Left kidney (tissue), 8 donors: ENCODE measurements at places on chromosomes 7 and 10.
A peak's percentile ranks its signal among the peaks of the same experiment; 100 is the strongest.

DNA sequence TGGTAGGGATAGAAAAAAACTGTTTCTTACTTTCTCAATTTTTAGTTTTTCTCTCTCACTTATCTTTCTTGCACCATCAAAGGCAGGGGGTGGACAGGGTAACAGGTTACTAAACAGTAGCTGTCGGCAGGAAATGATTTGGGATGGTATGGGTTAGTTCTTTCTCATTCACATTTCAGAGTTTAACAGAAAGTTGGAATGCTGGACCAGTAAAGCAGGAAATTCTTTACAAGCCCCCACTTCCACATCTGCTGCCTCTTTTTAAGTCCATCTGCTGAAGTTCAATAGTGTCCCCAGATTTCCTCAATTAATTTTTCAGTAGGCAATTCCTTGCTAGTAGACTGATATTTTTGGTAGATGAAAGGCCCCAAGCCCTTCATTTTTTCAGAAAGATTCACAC is 23.3 kb downstream of the TWIST1 start:
- no peak for DNase-seq

DNA sequence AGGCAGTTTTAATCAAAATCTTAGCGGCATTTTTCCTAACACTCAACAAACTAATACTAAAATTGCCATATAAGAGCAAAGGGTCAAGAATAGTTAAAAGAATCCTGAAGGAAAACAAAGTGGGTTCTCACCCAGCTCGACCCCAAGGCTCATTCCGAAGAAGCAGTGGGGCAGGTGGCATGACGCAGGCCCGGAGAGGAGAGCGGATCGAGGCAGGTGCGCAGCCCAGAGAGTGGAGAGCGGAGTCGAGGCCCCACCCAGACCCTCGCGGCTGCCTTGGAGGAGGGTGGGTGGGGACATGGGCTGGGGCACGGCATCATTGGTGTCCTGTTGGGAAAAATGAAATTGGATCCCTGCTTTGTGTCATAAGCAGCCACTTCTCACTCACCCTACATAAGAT is 109.8 kb downstream of the INPP5A start:
- DNase-seq = no peak

- DNase-seq = no peak
These were observed 1.7 kb downstream of the LRRN3 start for GRCh38 chr7:111092406-111093236.

- peak; percentile 3 for DNase-seq
These were observed 1182.0 kb downstream of the CNTNAP2 start for GRCh38 chr7:147298611-147299043.

DNA sequence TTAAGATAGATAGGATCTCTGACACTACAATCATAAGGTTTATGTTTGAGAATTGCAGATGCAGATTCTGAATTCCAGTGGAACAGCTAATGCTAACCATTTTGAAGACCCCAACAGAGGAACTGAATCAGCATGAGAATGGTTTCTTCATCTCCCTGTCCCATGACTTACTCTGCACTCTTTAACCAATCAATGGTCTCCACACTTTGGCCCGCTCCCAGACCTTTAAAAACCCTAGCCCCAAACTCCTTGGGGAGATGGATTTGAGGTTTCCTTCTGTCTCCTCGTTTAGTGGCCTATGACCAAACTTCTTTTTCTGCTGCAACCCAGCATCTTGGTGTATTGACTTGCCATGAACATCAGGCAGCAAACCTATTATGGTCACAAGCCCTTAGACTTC is 804.9 kb downstream of the LRMDA start:
- no peak for DNase-seq

DNA sequence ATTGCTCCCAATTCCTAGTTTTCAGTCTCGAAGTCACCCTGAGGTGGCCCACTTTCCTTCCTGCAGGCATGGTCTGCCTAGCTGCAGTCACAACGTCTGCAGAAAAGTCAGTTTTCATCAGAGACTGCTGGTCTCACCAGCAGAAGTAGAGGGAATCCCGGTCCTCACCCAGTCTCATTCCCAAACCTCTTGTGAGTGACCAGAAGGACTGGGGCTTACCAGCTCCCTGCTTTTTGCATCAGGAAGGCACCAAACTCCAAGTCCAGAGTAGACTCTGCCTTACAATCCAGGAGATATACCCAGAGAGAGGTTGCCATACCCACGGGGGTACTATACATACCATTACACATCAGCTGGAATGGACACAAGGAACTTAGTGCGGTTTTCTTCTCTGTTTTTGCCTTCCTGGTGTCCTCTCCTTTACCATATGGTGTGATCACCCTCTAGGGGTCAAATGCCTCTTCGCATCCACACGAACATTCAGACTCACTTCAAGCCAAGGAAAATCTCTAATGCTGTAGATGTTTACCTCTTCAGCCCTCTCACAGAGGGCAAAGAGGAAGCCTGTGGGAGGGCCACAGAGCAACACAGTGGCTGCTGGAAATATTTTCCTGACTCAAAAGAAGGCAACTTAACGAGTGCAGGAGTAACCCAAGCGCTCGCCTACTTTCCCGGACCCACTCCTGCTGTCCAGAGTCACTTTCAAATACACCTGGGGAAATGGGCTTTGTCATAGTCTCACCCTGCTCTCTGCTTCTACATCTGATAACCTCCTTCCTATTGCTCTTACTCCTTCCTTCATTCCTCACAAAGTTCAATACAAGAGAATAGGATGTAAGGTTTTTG is 220.9 kb downstream of the C7orf25 start:
- DNase-seq = peak; percentile 49

DNA sequence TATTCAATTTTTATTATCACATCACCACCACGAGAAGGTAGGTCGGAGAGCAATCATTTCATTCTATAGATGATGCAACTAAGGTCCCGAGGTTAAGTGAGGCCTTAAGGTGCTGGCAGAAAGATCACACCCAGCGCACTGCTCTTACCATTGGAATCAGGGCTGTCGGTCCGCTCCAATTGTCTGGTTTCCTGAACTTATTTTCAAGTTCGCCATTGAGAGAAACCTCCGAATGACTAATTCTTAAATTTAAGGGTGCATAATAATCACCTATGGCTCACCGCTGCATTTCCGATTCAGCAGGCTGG is 625 bp upstream of the GSTO2 start:
- DNase-seq = no peak

DNA sequence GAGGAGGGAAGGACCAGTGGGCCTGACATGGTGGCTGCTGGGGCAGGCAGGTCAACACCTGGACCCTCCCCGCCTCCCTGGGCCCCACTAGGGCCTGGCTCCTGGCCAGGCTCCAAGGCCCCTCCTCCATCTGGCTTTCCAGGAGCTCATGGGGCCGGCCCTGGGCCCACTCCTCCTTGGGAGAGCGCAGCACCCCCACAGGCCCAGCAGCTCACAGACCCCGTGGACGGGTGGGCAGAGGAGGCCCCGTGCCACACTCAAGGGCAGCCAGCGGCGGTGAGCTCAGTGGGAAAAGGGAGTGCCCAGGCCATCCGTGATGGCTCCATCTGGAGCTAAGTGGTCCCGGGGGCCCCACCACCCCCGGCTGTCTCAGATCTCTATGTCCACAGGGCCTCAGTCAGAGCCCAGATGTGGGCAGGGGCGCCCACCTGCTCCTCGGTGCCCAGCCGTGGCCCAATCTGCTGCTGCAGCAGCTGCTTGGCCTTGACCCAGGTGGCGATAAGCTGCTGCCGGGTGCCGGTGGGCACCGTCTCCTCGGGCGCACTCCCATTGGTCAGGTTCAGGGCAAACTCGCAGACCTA is 32.8 kb downstream of the CFAP46 start:
- DNase-seq = no peak

DNA sequence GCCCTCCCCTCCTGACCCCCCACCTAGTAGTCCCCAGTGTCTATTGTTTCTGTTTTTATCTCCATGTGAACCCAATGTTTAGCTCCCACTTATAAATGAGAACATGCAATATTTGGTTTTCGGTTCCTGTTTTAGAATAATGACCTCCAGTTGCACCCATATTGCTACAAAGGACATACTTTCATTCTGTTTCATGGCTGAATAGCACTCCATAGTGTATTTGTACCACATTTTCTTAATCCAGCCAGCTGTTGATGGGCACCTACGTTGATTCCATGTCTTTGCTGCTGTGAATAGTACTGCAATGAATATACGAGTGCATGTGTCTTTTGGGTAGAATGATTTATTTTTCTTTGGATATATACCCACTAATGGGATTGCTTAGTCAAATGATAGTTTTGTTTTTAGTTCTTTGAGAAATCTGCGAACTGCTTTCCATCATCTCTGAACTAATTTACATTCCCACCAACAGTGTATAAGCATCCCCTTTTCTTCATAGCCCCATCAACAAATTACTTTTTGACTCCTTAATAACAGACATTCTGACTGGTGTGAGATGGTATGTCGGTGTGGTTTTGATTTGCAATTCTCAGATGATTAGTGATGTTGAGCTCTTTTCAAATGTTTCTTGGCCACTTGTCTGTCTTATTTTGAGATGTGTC is 128.4 kb upstream of the PHYHIPL start:
- no peak for DNase-seq
